G401 (cell line): ENCODE measurements at places on chromosomes 7 and 10.
A peak's percentile ranks its signal among the peaks of the same experiment; 100 is the strongest.

GRCh38 chr7:44891791-44892190 lies 6.5 kb upstream of the PURB start:
- DNase-seq = peak; percentile 73

GRCh38 chr10:129961157-129961701 lies 2.8 kb downstream of the EBF3 start:
- DNase-seq = no peak

- no peak for DNase-seq
Observed at GRCh38 chr10:14801723-14802122, 27.0 kb upstream of the FAM107B start.

GRCh38 chr10:77485847-77486246 lies 151.8 kb downstream of the KCNMA1 start:
- no peak for DNase-seq

- peak; percentile 91 for DNase-seq
Observed at GRCh38 chr7:47371733-47372368, 210.1 kb downstream of the TNS3 start.

DNA sequence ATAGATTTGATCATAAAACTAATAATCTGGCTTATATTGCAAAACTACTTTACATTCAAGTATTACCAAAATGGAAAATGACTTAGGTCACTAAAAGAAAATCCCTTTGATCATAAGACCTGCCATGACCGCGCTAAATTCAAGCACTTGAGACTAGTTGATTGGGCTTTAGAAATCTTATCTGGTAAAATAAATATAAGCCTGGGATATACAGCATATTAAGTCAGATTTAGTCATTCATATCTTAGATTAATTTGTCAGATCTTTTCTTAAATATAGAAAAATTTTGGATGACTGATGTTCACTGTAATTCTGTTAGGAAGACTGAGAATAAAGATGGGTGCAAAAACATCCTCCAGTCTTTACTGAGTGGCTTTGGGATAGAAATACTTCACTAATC lies 450.0 kb downstream of the HTR7 start:
- no peak for DNase-seq

DNA sequence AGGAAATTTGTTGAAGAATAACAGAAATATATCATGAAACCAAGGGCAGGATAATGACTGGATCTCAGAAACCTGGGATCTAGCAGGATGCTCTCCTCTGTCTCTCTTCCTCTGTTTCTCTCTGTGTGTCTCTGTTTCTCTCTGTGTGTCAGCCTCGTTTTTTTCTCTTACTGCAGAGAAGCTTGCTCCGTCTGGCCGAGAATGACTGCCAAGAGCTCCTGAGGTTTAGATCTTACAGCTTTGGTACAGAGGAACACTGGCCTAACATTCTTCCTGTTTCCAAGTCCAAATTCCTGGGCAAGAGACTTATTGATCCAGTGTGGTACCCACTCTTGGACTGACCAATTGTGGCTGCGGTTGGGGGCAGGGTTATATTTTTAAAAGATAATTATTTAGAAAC lies 564.0 kb downstream of the XPNPEP1 start:
- no peak for DNase-seq

DNA sequence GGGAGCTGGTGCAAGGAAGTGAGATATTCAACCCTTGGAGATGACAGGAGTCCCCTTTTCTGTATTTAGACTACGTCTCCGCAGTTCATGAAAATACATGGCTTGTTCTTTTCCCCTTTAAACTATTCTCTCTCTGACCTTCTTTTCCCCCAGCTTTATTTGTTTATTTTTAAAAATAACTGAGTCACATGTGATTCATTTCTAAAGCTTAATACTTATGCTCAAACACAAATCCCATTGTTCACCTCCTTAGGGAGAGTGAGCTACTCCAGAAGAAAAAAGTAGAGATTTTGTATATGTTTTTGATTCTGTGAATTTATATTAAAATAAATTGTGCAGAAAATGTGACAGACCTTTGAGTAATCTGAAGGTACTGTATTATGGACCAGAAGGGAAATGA lies 35.9 kb upstream of the FZD1 start:
- DNase-seq = no peak
